Endodermal cell (in vitro differentiated cells): ENCODE measurements at places on chromosomes 11 and 22.

- DNase-seq, result peak; percentile 46
Measured at GRCh38 chr11:126098204-126098769, 35.6 kb upstream of the CDON start.

GRCh38 chr22:30602049-30602448 lies 4.9 kb upstream of the TCN2 start:
- peak; percentile 67 for DNase-seq

GRCh38 chr11:44300844-44301563 lies 8.9 kb downstream of the ALX4 start:
- DNase-seq, result no peak

GRCh38 chr11:22432291-22433093 lies 94.3 kb downstream of the SLC17A6 start:
- peak; percentile 67 for DNase-seq

DNA sequence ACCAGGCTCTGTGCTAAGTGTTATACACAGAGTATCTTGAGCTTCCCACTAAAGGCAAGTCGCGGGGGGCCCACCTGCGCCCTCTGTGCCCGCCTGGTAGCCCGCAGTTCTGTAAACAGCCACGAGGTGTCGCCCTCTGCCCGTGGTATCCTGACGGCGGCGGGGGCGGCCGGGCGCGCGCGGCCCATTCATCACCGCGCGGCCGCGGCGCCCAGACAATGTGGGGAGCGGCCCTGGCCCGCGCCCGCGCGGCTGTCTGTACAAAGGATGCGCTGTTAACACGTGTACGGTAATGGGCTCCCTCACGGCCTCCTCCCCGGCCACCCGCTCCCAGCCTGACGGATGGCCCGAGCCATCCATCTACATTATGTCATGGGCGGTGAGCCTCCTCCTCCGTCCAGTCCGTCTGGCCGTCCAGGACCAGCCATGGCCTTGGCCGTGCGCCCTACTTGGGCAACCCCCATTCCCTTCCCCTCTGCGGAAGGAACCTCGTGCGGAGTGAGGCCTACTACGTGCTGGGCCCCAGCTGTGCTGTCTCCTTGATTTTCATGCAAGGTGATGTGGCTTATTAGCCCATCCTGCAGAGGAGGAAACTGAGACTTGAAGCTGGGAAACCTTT lies 99.4 kb downstream of the MIAT start:
- peak; percentile 87 for DNase-seq

GRCh38 chr11:2138431-2139122 lies 612 bp downstream of the IGF2 start:
- DNase-seq, result peak; percentile 72

- DNase-seq, result peak; percentile 89
Measured at GRCh38 chr11:662689-663274, 25.7 kb downstream of the DRD4 start.
